ENCODE measurements at places on chromosomes 11 and 22.
A peak's percentile ranks its signal among the peaks of the same experiment; 100 is the strongest.

DNA sequence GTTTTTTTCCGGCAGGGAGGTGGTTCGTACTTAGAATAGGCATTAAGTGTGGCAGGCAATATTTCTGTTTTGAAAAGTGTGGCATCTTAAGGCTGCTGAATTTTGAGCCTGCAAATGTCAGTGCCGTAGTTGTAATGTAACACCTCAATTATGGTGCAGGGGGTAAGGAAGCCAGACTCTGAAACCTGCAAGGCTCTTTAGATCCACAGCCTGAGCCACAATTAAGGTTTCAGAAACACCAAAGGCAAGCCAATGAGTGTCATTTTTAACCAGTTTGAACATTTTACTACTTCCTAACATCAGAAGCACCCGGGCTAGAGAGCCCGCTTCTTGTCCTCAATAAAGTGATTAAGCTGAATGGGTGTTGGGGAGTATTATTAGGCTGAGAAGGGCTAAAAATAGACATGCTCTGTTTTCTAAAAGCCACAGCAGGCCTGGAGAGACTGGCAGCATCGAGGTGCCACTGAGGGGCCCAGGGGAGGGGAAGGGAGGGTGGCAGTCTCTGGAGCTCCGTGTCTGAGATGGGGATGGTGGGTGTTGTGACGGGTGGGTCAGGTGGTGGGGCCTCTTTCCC, 113.4 kb downstream of the ZBTB16 start:
- DNase-seq: peak; percentile 26

- DNase-seq: no peak
Measured at GRCh38 chr11:9494316-9494715, 33.5 kb downstream of the ZNF143 start.

GRCh38 chr11:118913411-118914125, 12.2 kb downstream of the BCL9L start:
- peak; percentile 68 for DNase-seq

DNA sequence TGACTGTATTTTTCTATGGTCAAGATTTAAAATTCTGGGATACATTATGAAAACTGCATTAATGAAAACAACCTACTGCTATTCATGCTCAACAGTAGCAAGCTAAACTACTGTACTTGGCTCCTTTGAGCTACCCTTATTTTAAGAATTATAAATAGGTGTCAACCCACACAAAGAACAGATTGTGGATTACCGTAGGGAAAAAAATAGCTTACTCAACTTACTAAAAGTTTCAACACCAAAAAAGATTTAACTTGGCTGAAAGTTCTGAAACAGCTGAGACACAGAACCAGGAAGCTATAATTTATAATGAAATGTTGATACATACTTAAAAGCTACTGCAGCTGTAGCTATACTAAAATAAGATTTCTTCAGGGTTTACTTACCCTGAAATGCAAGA, 10.1 kb downstream of the LIN7C start:
- DNase-seq: no peak

- no peak for DNase-seq
Measured at GRCh38 chr11:41458641-41459040, 811 bp downstream of the LRRC4C start.

DNA sequence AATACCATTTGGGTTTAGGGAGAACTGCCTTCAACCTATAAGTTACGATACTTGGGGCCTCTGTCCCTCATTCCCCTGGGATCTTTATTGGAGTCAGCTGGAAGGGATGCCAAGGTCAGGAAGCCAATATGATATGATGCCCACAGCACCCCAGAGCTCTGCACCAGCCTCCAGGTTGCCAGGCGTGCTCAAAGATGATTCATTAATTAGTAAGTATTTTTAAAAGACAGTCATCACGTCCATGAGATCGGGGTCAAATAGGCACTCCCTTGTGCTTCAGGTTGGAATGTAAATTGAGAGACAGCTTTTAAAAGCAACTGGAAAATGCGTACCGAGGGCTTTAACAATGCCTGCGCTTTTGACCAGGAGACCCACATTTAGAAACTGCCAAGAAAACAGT, 57.0 kb upstream of the CD5 start:
- DNase-seq: no peak

DNA sequence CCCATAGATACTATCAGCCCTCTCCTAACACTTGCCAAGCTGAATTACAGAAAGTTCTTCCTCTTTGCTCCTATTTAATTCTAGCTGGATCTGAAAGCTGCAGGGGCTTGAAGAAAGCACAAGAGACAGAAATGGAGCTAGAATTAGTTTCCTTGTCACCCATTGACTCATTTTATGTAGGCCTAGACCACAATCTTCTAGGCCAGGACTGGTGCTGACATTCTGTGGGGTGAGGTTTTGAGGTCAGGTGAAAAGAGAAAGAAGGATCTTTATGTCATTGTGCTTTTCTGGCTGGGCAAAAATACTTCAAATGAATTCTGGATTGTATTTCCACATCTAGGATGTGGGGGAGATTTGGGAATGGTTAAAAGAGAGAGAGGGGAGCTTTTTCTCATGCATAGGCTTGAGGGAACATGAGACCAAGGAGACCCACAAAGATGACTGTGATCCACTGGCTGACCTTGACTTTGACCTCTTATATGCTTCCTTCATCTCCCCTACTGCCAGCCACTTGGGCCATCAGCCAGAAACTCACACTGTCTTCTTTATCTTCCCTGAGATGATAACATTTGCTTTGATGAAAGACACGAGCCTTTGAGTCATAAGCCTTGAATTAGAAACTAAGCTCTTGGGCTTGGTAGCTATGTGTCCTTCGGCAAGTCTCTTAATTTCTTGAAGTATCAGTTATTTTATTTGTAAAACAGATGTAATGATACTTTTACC, 274.9 kb upstream of the CADM1 start:
- no peak for DNase-seq

DNA sequence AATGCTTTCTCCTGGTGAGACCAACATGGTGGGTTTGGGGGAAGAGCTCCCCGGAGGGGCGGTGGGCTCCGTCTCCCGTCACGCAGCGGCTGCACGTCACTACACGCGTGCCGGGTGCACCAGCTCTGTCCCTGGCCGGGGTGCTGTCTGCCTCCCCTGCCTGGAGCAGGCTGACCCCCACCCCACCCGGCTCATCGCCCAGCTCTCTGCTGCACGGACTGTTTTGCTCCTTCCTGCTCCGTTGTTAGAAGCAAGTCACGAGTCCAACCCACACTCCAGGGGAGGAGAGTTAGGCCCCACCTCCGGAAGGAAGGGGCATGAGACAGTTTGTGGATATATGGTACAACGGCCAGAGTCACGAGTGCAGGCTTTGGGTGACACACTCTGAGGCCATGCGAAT, 364.9 kb downstream of the BRD1 start:
- DNase-seq: no peak

DNA sequence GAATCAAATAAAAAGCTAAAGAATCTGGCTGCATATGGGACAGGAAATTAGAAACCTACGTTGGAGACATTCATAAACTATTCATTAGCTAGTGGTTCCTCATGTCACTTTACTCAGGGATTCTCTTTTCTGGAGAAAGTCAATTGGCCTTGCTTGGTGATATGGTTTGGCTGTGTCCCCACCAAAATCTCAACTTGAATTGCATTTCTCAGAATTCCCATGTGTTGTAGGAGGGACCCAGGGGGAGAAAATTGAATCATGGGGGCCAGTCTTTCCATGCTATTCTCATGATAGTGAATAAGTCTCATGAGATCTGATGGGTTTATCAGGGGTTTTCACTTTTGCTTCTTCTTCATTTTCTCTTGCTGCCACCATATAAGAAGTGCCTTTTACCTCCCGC, 91.2 kb upstream of the CD44 start:
- no peak for DNase-seq

- no peak for DNase-seq
Measured at GRCh38 chr11:128837627-128838026, 29.5 kb downstream of the KCNJ1 start.

DNA sequence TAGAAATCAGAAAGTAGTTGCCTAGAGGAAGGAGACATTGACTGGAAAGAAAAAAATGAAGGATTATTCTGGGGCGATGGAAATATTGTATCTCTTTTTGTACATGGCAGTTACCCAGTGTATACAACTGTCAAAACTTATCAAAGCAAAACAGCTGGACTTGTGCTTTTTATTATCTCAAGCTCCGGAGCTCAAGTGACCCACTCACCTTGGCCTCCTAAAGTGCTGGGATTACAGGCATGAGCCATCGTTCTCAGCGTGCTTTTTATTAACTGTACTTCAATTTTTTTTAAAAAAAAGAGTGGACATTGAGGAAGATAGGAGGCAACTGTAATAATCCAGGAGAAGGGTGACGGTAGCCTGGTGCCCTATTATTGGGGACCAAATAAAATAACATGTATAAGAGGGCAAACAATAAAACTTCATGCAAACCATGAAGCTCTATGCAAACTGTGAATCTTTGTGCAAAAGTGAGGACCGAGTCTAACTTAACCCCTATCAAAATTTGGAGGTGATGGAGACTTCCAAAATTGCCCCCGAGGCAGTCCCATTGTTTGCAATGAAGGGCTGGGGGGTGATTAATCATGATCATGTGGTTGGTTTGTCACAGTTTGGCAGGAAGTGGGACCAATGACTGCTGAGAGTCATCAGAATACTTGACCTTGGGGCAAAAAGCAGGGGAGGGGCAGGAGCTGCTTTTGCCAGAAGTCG, 23.5 kb downstream of the FZD4 start:
- no peak for DNase-seq

DNA sequence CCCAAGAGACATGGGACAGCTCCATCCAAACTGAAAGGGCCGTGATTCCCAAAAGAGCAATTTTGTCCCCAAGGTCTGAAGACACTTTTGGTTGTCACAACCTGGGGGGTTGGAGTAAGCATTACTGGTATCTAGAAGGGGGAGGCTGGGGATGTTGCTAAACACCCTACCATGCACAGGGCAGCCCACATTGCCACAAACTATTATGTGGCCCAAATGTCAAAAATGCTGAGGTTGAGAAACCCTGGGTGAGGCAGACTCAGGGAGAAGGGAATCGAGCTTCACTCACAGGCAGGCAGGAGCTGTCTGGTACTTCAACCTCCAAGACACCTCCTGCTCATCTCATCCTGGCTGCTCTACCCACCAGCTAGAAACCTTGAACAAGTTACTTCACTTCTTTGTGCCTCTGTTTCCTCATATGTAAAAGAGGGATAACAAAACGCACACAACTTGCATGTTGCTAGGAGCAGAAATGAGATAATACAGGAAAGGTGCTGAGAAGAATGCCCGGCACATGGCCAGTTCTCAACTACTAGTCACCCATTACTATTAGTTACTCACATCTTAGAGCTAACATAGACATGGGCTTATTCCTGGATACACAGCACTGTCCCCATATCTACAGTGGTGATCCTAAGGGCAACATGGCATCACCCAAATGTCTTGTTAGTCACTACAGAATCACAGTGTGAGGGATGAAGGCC, 8.8 kb downstream of the SERPIND1 start:
- DNase-seq: no peak

DNA sequence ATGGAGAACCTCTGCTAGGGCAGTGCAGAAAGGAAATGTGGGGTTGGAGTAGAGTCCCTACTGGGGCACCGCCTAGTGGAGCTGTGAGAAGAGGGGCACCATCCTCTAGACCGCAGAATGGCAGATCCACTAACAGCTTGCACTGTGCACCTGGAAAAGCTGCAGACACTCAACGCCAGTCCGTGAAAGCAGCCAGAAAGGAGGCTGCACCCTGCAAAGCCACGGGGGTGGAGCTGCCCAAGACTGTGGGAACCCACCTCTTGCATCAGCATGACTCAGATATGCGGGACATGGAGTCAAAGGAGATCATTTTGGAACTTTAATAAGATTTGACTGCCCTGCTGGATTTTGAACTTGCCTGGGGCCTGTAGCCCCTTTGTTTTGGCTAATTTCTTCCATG, 8.7 kb downstream of the TSKU start:
- DNase-seq: no peak

- no peak for DNase-seq
Measured at GRCh38 chr11:82936261-82936660, 34.7 kb downstream of the DDIAS start.

GRCh38 chr11:71554996-71555395, 6.8 kb downstream of the KRTAP5-9 start:
- DNase-seq: no peak

DNA sequence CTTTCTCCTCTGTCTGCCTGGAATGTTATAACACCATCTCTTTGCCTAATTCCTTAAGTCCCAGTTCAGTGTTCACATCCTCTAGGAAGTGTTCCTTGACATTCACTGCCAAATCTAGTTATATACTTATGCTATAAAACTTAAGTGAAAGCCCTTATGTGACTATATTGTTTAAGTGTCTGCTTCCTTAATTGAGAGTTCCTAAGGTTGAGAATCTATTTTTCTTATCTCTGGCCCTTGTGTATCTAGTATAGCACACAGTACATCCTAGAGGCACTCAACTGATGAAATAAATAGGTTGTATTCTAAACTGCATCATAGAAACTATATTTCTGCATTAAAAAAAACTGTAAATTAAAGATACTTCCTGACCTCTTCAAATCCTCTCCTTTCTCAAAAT, 16.9 kb downstream of the KMT5B start:
- DNase-seq: no peak

DNA sequence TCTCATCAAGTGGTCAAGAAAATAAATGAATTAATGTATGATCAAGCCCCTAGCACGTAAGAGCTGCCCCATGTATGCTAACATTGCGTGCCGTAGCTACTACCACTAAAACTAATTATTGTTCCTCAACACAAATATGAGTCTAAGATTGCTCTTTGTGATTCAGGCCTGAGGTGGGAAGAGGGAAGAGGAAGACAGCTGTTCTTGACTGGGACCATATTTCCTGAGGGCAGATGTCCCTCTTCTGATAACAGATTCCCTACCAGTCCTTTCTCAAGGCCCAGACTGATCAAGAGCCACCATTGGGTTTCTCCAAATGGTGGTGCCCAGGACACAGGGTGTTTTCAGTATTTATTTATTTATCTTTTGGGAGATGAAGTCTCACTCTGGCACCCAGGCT, 87.2 kb upstream of the CADM1 start:
- DNase-seq: no peak

GRCh38 chr11:65616575-65617001, 1.0 kb downstream of the PCNX3 start:
- DNase-seq: no peak

- peak; percentile 31 for DNase-seq
Measured at GRCh38 chr11:71580057-71581003, 2.3 kb downstream of the KRTAP5-11 start.

DNA sequence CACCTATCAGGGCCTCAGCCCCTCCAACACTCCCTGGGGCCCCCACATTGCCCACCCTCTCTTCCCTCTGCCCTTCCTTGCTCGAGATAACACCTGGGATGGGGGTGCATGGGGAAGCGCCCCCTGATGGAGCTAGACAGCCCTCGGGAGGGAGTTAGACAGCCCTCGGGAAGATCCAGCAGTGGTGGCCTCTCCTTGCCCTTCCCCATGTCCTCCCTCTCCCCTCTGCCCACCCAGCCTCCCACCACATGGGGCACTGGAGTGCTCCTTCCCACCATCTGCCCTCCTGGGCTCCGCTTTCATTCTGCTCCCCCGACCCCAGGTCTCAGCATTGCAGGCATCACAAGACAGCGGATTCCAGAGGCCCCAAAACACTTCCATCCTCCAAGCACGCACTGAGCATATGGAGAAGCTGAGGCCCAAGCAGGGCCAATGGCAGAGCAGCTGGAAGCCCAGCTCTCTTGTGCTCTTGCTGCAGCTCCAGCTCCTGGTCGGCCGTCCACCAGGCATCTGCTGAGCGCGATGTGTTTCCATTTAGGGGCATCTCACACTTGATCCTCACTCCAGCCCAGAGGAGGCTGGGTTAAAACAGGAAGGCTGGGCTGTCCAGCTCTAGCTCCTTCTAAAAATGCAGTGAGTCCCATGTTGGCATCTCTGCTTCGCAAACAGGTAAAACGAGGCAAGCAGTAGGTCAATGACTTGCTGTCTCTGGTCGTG, 65.6 kb downstream of the IGLL1 start:
- DNase-seq: no peak

- peak; percentile 17 for DNase-seq
Measured at GRCh38 chr11:2943711-2944118, 14.5 kb upstream of the PHLDA2 start.

All from CD4-positive, alpha-beta T cell treated with Interferon alpha-2 for 1 hour (primary cell).